ENCODE measurements at places on chromosomes 4 and X. TPM values are rescaled to one million over a fixed set of nuclear protein-coding genes. Genes with fewer than 3 reads are reported as not detected.

DNA sequence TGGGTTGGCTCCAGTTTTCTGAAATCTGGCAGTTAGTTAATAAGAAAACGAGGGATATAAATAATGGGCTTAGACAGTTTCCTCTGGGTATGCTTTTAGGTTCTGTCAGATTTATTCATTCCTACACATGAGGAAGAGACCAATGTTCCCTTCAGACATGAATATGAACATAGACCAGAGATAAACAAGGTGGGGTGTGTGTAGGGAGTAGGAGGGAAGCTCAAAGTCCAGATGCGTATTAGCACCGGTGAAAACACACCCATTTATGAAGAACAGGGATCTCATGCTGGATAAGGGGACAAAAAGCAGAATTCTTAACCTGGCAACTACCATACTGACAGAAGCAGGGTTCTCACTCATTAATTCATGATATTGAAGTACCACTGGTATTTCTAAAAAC lies 223.0 kb downstream of the SOWAHB start:
- no peaks in the 10 kb centered on the region for H3K27me3 ChIP-seq
- no peak overlapping the region for H3K4me3 ChIP-seq
- H3K4me1 ChIP-seq, result no peaks in the 10 kb centered on the region
- H3K36me3 ChIP-seq, result no peaks in the 10 kb centered on the region

DNA sequence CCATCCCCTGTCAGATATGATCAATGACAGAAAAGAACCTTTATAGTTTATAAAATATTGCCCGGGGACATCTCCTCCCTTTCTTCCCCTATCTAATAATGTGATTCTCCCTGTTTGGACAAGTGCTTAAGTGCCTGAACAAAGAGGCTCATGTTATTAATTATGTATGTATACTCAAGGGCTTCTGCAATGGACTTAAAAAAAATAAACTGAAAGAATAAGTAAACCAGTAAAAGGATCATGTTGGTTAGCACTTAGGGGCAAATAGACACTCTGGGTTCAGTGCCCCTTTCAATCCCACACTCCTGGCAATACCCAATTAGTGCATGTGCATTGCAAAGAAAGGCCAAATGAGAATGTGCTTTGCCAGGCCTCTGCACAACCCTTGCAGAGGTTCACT lies 30.7 kb upstream of the RPS6KA6 start:
- no peaks in the 10 kb centered on the region for H3K4me1 ChIP-seq
- DNase-seq, result no peak

Gene DCLK2
- total RNA-seq, result 14.6 TPM

Gene ITGB1BP2
- total RNA-seq, result 70.5 TPM

DNA sequence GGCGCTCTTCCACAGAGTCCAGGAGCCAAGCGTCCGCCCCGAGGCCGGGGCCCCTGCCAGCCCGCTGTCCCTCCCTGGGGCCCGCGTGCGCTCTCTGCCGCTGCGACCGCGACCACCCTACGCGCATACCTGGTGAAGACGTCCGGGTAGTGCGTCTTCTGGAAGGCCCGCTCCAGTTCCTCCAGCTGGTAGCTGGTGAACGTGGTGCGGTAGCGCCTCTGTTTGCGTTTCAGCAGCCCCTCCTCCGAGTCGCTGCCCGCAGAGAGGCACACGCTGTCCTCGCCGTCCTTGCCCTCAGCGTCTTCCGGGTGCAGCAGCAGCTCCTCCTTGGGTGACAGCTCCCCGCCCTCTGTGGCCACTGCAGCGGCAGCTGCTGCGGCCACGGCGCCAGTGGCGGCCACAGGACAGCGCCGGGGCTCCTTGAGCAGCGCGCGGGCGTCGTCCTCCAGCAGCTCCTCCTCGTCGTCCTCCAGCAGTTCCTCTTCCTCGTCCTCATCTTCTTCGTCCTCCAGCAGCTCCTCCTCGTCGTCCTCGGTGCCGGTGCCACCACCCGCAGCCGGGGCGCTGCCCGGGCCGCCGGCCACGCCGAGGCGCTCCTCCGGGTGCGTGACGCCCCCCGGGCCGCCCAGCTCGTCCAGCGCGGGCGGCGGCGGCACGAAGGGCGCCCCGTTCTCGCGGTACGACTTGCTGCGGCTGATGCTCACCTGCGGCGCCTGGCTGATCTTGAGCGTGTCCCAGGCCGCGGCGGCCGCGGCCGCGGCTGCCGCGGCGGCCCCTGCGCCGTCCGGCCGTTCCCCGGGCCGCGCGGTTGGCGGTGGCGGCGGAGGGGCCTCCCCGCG lies 2.8 kb downstream of the ARX start:
- peak overlapping the region; percentile 25 for H3K4me3 ChIP-seq
- H3K27ac ChIP-seq, result no peak overlapping the region
- DNase-seq, result no peak
- H3K4me1 ChIP-seq, result no peaks in the 10 kb centered on the region

DNA sequence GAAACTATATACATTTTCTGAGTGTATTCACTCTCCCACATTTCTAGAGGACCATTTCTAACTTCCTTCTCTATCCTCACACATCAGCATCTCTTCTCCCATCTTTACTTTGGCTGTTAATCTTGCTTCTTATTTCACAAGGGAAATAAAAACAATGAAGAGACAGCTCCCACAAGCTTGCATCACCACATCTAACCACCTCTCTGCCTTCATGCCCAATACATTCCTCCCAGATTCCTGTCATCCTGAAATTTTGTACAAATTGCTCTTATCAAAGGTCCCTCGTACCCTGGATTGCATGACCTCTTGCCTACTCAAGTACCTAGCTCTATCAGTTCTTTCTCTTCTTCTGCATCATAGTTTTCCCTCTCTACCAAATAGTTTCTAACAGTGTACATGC lies 215.2 kb downstream of the ANTXR2 start:
- H3K4me3 ChIP-seq, result no peak overlapping the region
- no peaks in the 10 kb centered on the region for H3K4me1 ChIP-seq
- no peak overlapping the region for H3K27ac ChIP-seq

- no peak overlapping the region for H3K27ac ChIP-seq
- H3K4me1 ChIP-seq, result no peaks in the 10 kb centered on the region
- no peak for DNase-seq
- H3K4me3 ChIP-seq, result no peak overlapping the region
- H3K27me3 ChIP-seq, result no peaks in the 10 kb centered on the region
Measured at GRCh38 chr4:101140228-101140627, 207.1 kb downstream of the PPP3CA start.

GRCh38 chrX:10098270-10098713 lies 58.5 kb upstream of the CLCN4 start:
- DNase-seq, result no peak
- H3K27ac ChIP-seq, result peak overlapping the region; percentile 62
- H3K4me1 ChIP-seq, result peaks cover 2% of the 10 kb centered on the region
- H3K36me3 ChIP-seq, result peaks cover 4% of the 10 kb centered on the region

- H3K27ac ChIP-seq, result no peak overlapping the region
- no peak overlapping the region for H3K4me3 ChIP-seq
- DNase-seq, result no peak
- no peaks in the 10 kb centered on the region for H3K4me1 ChIP-seq
- no peaks in the 10 kb centered on the region for H3K36me3 ChIP-seq
Measured at GRCh38 chr4:10051517-10052135, 30.3 kb upstream of the SLC2A9 start.

Gene CCDC120
- 3.3 TPM for total RNA-seq

Gene PHOX2B
- total RNA-seq, result not detected

DNA sequence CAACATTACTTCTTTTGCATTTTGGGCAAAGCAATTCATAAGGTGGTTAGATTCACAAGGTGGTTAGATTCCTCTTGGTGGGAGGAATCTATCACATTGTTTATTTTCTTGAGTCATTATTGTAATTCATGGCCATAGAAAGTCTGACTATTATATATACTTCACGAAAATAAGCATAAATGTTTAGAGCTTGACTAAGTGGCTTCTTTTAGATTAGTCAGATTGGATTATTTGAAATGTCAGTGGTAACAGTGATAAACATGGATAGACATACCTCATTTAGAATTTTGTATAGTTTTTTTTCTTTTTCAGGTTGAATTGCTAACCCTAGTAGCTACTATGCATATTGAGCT lies 24.9 kb upstream of the DYNLT3 start:
- no peaks in the 10 kb centered on the region for H3K4me1 ChIP-seq
- no peaks in the 10 kb centered on the region for H3K36me3 ChIP-seq
- H3K27me3 ChIP-seq, result no peaks in the 10 kb centered on the region
- no peak overlapping the region for H3K27ac ChIP-seq
- no peak overlapping the region for H3K4me3 ChIP-seq

Data from heart left ventricle (tissue), 16 donors.